Stimulated activated CD8-positive, alpha-beta memory T cell treated with anti-CD3 and anti-CD28 coated beads, Interleukin-7, amount 100 ng/mL, for 1 hour (primary cell): ENCODE measurements at places on chromosomes 13 and 19.

DNA sequence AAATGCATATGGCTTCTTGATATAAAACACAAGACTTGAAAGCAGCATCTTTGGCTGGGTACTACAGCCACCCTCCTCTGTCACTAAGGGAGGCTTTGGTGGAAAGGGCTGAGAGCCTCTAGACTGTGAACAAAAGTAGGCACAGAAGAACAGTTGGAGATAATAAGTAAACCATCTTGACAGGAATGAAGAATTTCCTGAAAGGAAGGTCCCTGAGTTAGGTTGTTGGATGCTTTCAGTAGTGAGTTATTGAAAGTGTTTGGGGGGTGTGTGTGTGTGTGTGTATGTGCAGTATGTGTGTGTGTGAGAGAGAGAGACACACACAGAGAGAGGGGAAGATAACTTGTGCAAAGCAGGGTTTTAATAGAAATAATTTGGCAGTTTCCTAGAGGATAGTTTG is 38.2 kb downstream of the ALOX5AP start:
- DNase-seq, result no peak

DNA sequence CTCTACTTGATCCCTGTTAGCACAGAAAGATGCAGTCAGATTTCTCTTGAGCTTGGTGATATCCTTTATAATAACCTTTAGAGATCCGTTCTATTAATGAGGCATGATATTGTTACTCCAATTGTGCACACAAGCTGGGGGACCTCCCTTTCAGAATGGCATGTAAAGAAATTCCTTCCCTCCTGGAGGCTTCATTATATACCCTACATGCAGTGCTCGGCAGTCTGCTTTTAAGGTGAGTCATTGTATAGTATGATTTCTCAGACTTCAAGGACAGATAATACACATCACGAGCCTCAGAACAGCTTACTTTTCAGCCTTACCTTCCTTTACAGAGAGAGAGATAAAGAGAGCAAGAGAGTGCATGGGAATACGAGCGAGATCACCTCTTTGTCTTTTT is 261.3 kb downstream of the ATP8A2 start:
- no peak for DNase-seq

DNA sequence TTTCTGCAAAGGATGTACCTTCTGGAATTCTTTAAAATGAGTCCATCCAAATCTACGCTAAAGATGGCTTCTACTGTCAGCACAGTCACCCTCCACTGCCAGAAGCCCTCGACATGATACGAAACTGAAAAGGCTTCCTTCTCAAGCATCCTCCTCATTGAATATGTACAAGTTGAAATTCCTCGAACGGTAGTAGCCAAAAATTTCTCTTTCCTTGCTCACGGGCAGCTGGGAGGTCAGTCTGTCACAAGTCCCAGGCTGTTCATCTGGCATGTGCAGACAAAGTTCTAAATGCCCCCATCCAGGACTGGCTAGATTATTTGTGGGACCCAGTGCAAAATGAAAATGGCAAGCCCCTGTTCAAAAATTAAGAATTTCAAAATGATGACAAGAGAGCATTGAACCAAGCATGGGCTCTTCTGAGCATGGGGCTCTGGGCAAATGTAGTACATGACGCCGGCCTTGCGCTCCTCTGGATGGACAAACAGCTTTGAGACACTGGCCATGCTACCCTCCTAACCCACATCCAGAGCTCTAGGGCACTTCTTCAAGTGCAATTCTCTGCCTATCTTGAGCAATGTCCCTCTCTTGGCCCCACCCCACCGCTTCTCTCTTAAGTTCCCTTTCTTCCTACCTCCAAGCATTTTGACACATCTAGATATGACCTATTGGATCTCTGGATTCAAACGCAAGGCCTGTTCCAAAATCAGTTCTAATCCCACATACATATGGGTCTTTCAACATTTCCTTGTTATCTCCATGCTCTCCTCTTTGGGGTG is 78.9 kb upstream of the FLT1 start:
- no peak for DNase-seq

DNA sequence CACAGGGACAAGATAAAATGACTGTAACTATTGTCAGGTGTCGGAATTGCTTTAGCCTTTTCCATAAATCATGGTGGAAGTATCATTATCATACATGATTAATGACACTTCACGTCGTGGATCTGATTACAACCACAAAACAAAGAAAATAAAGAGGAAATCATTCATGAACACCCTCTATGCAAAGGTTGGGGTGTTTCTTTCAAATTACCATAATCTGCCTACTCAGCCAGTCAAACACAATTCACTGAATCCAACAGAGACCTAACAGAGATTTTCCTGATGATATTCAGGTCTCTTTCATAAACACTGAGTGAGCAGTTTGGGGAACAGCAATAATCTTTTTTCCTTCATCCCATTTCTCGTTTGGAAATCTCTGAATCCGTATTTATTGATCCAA is 625.6 kb downstream of the DCT start:
- no peak for DNase-seq

GRCh38 chr19:50020481-50020880 is 4.7 kb downstream of the VRK3 start:
- no peak for DNase-seq

GRCh38 chr13:109764470-109765291 is 21.7 kb downstream of the IRS2 start:
- DNase-seq, result no peak

GRCh38 chr13:71624653-71625600 is 242.1 kb downstream of the DACH1 start:
- no peak for DNase-seq

DNA sequence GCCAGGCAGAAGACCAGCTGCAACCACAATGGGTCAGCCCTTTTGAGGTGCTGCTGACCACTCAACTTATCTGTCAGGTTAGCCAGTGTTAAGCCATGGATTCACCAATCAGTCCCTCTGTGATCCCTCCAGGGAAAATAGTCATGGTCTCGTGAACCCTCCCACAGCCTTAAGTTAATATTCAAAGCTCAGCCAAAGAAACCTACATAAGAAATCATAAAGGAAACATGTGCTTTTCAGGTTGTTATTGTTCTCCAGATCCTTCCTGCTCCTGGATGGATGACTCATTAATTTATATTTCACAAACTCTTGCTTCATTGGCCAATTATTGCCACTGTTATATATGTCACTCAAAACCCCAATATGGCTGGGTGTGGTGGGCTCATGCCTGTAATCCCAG is 161.9 kb downstream of the B3GLCT start:
- no peak for DNase-seq

GRCh38 chr19:58451358-58452101 is at the start of gene ZNF324B:
ZNF324B (plus strand) TSS chr19:58451622; CDS start chr19:58453702, 2,080 bp downstream.
- DNase-seq, result peak; percentile 92

DNA sequence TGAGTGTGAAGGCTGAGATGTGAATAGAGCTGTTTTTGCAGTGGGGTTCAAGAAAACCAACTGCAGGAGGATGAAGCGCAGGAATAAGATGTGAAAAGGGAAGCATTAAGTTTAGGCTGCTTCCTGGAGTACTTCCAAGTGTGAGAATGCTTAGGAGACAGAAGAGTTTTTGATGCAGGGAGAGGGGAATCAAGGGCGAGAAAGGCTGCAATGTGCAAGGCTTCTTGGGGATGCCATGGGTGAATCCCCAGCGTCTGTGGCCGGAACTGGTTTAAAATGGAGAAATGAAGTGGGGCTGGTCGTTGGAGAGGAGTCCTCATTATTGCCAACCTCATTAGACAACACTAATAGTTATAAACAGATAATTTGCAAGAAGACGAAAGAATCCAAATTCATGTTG is 764.9 kb downstream of the LIG4 start:
- no peak for DNase-seq

DNA sequence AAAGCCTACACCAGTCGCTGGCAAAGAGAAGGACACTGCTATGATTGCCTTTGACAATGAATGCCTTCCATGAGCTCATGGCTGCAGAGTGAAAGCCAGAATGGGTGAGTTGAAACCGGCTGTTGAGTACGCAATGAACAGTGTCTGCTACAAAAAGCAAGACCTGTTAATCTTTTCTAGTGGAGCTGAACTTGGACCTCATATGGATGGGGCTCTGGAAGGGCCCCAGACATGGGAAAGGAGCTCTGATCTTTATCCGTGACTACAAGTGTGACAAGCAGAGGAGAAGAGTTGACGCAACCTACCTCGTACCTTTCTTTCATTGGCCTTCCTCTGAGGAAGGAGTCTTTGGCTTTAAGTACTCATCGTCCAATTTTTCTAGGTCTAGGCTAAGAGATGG is 67.1 kb upstream of the TSC22D1 start:
- DNase-seq, result no peak

DNA sequence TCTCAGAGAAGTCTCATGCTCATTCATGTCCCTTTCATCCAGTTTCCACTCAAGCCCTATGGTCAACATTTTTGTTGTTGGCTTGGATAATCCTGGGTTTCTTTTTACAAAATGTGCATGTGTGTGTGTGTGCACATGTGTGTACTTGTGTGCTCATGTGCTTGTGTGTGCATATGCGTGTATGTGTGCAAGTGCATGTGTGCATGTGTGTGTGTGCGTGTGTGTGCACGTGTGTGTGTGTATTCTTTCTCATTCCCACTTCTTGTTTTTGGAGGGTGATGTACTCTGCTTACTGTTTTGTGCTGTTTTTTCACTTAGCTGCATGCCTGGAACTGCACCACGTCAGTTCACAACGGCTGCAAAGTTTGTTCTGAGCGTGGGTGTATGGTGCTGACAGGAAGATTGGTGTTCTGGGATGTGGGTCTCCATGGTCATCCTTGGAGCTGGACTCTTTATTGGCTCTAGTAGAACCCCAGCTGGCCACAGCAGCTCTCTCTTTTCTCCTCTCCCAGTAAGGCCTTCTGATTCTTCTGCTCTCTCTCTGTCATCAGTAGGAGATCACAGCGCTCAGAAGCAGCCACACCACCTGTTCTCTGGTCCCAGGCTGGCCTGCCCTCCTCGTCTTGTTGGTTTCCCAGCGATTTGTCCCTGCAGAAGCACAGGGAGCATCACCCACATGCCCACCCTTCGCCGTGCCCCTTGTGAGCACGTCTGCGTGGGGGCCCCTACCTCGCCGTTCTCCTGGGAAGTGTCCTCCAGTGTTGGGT is 60.8 kb downstream of the SOX1 start:
- DNase-seq, result no peak

GRCh38 chr19:38082256-38083118 is 141.5 kb downstream of the DPF1 start:
- DNase-seq, result no peak

GRCh38 chr19:50975766-50976165 is 6.4 kb upstream of the KLK6 start:
- no peak for DNase-seq

GRCh38 chr19:14779151-14779550 is 791 bp upstream of the ADGRE2 start:
- DNase-seq, result no peak

GRCh38 chr13:94713561-94714182 is 1.3 kb upstream of the SOX21 start:
- DNase-seq, result no peak

GRCh38 chr13:28181413-28181812 is 43.1 kb downstream of the PAN3 start:
- no peak for DNase-seq

- no peak for DNase-seq
Measured at GRCh38 chr13:61138857-61139256, 276.8 kb downstream of the PCDH20 start.

- DNase-seq, result no peak
Measured at GRCh38 chr13:80334597-80335260, 6.2 kb downstream of the SPRY2 start.

- no peak for DNase-seq
Measured at GRCh38 chr13:100513987-100514670, 74.5 kb downstream of the GGACT start.

- no peak for DNase-seq
Measured at GRCh38 chr19:398719-399118, 10.2 kb downstream of the C2CD4C start.

- no peak for DNase-seq
Measured at GRCh38 chr19:6753178-6754031, 13.8 kb downstream of the SH2D3A start.
